Foreskin keratinocyte (primary cell): ENCODE measurements at places on chromosomes 11 and 22. TPM values are rescaled to one million over a fixed set of nuclear protein-coding genes. Genes with fewer than 3 reads are reported as not detected.

The TRIM51 gene
- total RNA-seq = not detected in 2 replicates

The KRTAP5-6 gene
- total RNA-seq = not detected in 2 replicates

The SUSD2 gene
- total RNA-seq = 0.03 and 0.04 TPM in 2 replicates

The FDXACB1 gene
- 5.0 and 5.2 TPM in 2 replicates for total RNA-seq

The ART5 gene
- 0.11 TPM in 1 of 2 replicates, not detected in the other for total RNA-seq

The SLC5A4 gene
- total RNA-seq = not detected in 2 replicates

The TBX1 gene
- 0.54 and 0.63 TPM in 2 replicates for total RNA-seq

The MYRF gene
- 0.10 and 0.18 TPM in 2 replicates for total RNA-seq

The LARGE2 gene
- total RNA-seq = 42.6 and 48.1 TPM in 2 replicates

The FGF19 gene
- 0.04 and 0.17 TPM in 2 replicates for total RNA-seq

The CAVIN3 gene
- 121 and 173 TPM in 2 replicates for total RNA-seq

The BACE1 gene
- 11.8 and 12.3 TPM in 2 replicates for total RNA-seq

The TMEM126B gene
- 58.8 and 59.8 TPM in 2 replicates for total RNA-seq

The SCARF2 gene
- 0.14 and 0.24 TPM in 2 replicates for total RNA-seq

The LSP1 gene
- total RNA-seq = 0.49 and 1.1 TPM in 2 replicates

The SCUBE2 gene
- 0.78 and 4.1 TPM in 2 replicates for total RNA-seq

The OR6T1 gene
- total RNA-seq = not detected in 2 replicates

The BAIAP2L2 gene
- total RNA-seq = 3.1 and 4.0 TPM in 2 replicates

The SYTL2 gene
- total RNA-seq = 1.2 and 1.3 TPM in 2 replicates

The TMPRSS4 gene
- total RNA-seq = 1.1 and 1.2 TPM in 2 replicates

The UQCC3 gene
- total RNA-seq = 17.2 and 18.2 TPM in 2 replicates

The RTN3 gene
- 56.5 and 57.1 TPM in 2 replicates for total RNA-seq

The NRXN2 gene
- total RNA-seq = not detected in 2 replicates

The EFEMP2 gene
- 12.3 and 16.4 TPM in 2 replicates for total RNA-seq

The DMC1 gene
- 2.3 and 4.0 TPM in 2 replicates for total RNA-seq

The DBX1 gene
- total RNA-seq = not detected in 2 replicates

The VPS37C gene
- total RNA-seq = 11.5 and 14.2 TPM in 2 replicates

The MRGPRF gene
- total RNA-seq = 0.07 and 0.14 TPM in 2 replicates

The ADORA2A gene
- 0.25 and 0.44 TPM in 2 replicates for total RNA-seq

The FOSL1 gene
- 127 and 153 TPM in 2 replicates for total RNA-seq

The TRIM6 gene
- total RNA-seq = 3.6 and 4.6 TPM in 2 replicates

The LRRN4CL gene
- 0.39 and 0.41 TPM in 2 replicates for total RNA-seq
